ENCODE measurements at places on chromosomes 1 and 21.

DNA sequence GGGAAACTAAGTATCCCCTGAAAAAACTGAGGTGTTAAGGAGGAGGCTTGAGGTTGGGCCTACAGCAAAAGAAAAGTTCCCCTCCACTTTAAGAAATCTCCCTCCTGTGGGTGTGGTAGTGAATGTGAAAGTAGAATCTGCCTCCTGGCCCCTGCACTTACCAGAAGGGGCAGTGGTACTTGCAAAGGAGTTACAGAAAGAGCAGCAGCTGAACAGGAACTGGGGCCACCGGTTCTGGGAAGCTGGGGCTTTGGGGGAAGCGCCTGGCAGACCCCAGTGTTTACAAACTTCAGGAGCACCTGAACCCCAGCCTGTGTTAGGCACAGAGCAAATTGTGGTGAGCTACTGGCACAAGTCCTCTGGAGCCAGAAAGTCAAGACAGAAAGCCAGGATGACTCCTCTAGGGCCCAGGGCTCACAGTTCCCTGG lies 250.2 kb upstream of the FGGY start:
- DNase-seq = peak; percentile 79

- DNase-seq = no peak
Measured at GRCh38 chr1:34279971-34280370, 103.3 kb downstream of the C1orf94 start.

- no peak for DNase-seq
Measured at GRCh38 chr1:172286629-172287076, 133.8 kb upstream of the C1orf105 start.

DNA sequence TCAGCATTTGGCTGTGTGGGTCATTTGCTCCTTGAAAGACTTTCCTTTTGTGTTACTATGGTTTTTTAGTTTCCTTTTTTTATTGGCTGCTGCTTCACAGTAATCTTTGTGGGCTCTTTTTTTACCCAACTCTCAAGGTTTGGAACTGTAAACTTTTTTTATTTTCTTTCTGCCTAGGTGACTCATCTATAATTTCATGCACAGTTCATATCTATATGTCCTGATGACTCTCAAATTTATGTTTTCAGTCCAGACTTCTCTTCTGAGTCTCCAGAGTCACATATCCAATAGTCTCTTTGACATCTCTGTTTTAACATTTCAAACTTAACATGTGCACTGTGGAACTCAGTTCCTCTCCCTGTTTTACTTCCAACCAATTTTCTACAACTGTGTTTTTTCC lies 83.4 kb downstream of the ATF6 start:
- no peak for DNase-seq

DNA sequence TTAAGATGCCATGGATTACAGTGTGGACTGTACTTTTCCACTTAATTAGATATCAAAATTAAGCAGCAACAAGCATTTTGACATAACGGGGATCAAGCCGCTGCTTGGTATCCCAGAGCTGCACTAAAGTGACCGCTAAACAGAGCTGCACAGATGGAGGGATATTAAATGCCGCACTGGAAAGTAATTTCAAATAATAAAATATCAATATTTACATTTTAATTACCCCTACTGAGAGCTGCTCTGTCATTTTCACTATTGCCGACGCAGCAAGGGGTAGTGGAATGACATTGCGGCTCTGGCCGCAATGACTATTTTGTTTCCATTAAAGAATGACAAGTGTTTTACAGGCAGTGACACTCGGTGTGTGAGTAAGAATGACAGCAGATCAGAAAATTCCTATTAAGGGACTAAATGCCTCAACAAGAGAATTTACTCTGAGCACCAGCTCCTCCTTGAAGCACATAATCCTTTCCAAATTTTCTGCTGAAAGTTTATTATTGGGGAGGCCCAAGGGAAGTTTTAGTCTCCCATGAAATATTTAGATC lies 109.1 kb upstream of the USH2A start:
- DNase-seq = no peak

- DNase-seq = no peak
Measured at GRCh38 chr1:154220970-154221277, 169 bp downstream of the UBAP2L start.

DNA sequence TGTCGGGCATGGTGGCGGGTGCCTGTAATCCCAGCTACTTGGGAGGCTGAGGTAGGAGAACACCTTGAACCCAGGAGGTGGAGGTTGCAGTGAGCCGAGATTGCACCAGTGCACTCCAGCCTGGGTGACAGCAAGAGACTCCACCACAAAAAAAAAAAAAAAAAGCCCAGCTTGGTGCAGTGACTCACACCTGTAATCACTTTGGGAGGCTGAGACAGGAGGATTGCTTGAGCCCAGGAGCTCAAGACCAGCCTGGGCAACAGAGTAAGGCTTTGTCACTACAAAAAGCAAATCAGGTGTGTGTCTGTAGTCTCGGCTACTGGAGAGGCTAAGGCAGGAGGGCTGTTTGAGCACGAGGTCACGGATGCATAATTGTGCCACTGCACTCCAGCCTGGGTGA lies 5.0 kb upstream of the H6PD start:
- DNase-seq = no peak

DNA sequence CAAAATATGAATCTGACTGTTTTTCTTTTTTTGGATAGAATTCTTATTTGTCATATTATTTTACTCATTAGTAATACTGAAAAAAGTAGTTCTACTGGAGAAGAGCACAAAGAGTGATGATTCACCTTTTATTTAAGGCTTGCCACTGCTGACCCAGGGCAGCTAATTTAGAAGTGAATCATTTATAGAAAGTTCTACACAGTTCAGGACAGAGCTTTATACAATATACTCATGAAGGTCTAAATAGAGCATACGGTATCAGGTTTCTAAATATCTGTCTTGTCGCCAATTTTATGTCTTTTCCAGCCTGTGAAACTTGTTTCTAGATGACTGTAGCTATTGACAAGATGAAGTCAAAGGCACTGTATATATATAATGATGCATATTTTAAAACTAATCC lies 25.0 kb downstream of the GIPC2 start:
- no peak for DNase-seq

GRCh38 chr21:39048064-39048463 lies 135.2 kb downstream of the PSMG1 start:
- DNase-seq = no peak

GRCh38 chr1:196403803-196404690 lies 204.2 kb downstream of the KCNT2 start:
- no peak for DNase-seq

- no peak for DNase-seq
Measured at GRCh38 chr1:230236301-230237008, 169.4 kb downstream of the GALNT2 start.

- DNase-seq = peak; percentile 60
Measured at GRCh38 chr1:110084227-110085078, 14.0 kb upstream of the ALX3 start.

- DNase-seq = no peak
Measured at GRCh38 chr1:46150085-46150484, 17.7 kb upstream of the PIK3R3 start.

DNA sequence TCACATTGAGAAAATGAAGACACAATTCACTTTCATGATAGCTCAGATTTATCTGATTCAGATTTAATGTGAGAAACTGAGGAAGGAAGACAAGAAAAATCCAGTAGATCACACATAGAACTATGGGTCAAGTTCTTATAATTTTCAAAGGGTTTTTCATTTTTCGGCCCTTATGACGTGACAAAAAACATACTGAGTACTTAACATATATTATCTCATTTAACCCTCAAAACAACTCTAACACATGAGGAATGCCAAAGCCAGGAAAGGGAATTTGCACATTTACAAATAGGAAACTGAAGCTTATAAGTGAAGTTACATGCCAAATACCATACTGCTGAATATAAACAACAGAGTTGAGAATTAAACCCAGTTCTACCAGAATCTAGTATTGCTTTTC lies 27.6 kb downstream of the SOD1 start:
- DNase-seq = no peak

DNA sequence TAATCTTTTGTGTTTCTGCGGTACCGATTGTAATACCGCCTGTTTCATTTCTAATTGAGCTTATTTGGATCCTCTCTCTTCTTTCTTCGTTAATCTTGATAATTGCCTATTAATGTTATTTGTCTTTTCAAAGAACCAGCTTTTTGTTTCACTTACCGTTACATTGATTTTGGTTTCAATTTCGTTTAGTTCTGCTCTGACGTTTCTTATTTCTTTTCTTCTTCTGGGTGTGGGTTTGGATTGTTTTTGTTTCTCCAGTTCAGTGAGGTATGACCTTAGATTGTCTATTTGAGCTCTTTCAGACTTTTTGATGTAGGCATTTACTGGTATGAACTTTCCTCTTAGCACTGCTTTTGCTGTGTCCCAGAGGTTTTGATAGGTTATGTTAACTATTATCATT lies 9.4 kb downstream of the OR2M2 start:
- DNase-seq = no peak

GRCh38 chr1:220734571-220735326 lies 13.4 kb upstream of the MTARC2 start:
- no peak for DNase-seq

DNA sequence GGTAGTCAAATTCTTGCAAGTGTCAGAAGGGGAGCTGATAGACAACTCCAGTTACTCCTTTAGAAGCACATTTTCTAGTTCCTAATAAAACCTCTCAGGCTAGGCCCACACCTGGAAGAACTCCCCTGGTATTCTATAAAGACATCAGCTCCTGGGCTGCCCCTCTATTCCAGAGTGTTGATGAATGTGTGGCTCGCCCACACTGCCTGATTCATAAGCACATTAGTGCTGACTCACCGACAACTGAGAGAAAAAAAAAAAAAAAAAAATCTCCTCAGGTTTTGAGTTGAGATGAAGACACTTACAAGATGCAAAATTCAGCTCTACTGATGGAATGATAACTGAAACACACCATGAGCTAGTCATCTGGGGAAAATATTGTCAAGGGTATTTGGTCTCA lies 188.1 kb downstream of the TNR start:
- DNase-seq = no peak

- no peak for DNase-seq
Measured at GRCh38 chr1:85607126-85607920, 26.8 kb downstream of the CCN1 start.

GRCh38 chr1:111576547-111576946 lies 43.0 kb upstream of the RAP1A start:
- DNase-seq = no peak

GRCh38 chr1:67062412-67062811 lies 8.5 kb upstream of the SLC35D1 start:
- no peak for DNase-seq

DNA sequence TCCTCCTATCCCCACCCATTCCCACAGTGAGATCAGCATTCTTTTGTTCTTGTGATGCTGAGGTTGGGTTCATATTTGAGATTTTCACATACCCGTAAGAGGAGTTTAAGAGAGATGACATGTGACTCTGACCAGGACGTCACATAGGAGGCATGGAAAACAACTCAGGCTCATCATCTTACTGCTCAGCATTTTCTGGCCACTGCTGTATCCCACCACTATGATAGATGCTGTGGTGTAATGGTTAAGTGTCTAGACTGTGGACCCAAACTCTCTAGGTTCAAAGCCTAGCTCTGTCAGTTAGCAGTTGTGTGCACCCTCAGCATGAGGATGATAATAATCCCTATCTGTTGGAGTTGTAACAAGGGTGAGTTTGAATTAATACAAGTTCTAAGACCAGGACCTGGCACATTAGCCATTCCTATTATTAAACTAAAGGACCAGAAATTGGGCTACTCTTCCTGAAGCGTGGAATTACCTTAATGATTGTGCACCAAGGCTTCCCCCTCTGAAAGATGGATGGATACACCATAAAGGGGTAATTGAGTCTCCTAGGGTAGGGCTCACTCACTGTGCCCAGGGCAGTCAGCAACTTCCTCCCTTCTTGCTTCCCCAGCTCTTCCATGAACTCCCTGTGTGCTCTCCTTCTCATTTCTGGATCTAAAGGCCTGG lies 40.9 kb downstream of the LGR6 start:
- DNase-seq = no peak

- DNase-seq = no peak
Measured at GRCh38 chr21:41651406-41651805, 115.4 kb downstream of the RIPK4 start.

DNA sequence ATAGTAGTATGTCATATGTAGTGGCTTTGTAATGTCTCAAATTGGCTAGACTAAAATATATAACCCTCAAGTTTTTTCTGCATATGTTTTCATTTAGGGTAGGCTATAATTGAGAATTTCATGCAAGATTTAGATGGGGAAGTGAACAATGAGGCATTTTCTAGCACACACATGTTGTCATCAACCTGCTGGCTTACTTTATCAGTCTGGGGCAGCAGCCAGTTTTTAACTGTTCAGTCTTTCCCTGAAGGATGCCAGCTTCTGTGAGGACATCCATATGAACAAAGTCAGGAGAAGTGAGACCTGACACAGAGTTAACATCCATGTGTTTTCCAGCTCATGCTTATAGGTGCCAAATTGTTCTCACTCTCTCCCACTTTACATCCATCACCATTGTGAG lies 74.7 kb upstream of the OLFM3 start:
- no peak for DNase-seq

DNA sequence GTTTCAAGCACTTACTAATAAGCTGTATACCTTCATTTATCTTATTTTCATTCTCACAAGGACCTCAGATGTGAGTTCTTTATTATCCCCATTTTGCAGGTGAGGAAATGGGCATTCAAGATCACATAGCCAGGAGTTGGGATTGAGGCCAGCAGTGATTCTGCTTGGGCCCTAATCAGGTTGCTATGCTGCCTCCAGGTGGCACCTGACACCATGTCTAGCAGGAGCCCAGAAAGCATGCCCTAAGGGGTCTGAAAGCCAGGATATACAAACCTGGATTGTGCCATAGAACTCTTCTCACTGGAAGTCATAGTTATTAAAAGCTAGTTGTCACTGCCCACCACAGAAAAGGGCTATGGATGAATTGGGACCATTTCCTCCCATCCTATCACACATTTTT lies 61.1 kb downstream of the FYB2 start:
- DNase-seq = no peak

DNA sequence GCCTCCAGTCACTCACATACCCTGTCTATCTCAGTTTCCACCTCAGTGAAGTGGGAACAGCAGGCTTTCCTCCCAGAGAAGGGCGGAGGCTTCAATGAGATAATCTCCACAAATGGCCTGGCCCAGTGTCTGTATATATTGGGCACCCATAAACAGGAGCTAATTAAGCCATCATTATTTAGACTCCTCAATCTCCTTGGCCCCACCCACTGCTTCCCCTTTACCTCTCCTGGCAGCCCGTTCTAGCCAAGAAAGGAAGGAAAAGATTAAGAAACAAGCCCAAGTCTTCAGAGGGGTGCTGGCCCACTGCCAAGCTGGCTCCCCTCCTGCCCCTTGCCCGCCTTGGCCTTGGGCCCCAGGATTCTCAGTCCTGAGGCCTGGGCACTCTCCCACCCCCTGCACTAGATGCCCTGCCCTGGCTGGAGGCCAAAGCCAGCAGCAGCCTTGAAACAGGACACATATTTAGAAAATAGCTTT lies 15.9 kb upstream of the EPB41 start:
- no peak for DNase-seq

DNA sequence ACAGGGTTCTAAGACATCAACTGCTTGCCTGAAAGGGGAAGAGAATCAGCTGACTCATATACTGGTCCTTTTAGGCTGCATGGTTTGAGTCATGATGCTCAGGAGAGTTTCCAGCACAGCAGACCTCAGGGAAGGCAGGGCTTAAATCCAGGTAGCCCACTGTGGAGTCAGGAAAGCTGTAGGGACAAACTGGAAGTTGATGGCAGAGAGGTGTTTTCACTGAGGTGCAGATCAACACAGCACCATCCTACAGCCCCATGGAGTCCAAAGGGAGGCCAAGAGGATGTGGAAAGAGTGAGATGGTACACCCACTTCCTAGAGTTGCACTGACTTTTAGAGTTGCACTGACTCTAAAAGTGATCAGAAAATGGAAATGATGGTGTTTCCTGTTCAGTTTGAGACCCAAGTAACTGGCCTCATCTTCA lies 252.4 kb upstream of the DUSP10 start:
- DNase-seq = peak; percentile 31

Measured in GM10248 (cell line).